SJSA1 (cell line): ENCODE measurements at places on chromosomes 5 and 9. TPM values are rescaled to one million over a fixed set of nuclear protein-coding genes. Genes with fewer than 3 reads are reported as not detected.

DNA sequence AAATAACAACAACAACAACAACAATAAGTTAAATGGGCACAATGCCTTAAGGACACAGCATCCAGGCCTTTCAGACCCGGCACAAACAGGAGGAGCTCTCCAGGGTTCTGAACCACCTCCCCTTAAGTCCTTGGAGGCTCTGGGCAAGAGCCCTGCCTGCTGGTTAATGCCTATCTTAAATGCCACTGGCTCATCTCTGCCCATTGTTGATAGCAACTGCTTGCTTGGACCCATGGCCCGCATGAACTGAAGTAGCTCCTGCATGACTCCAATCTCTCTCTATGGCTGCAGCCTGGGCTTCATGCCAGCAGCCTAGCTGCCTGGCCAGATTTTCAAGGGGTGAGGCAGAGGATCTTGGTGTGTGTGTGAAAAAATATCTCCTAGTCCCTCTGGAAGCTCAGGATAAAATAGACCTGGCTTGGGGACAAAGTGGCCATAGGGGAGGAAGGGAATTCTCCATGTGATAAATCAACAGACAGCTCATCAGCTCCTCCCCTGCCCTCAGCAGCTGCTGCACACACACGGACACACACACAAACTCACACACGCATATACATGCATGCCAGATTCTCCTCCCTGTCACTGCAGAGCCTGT, 27.4 kb downstream of the FAM219A start:
- no peaks in the 10 kb centered on the region for H3K4me1 ChIP-seq
- no peaks in the 10 kb centered on the region for H3K27me3 ChIP-seq
- DNase-seq: no peak
- no peaks in the 10 kb centered on the region for H3K36me3 ChIP-seq

The LCN9 gene
- not detected in 2 replicates for total RNA-seq

DNA sequence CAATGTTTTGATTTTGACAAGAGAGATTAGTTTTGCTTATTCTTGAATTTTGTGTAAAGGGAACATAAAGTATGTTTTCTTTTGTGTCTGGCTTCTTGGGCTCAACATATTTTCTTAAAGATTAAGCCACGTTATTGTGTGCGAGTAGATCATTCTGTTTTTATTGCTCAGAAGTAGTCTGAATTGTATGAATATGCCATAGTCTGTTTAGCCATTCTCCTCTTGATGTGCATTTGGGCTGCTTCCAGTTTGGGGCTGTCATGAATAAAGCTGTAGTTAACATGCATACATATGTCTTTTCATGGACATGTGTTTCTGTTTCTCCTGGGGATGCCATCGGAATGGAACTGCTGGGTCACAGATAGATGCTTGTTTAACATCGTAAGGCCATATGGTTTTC, 198.9 kb downstream of the FANCC start:
- no peaks in the 10 kb centered on the region; the same call in 1 of the 2 replicates for H3K36me3 ChIP-seq
- no peak for DNase-seq
- H3K27me3 ChIP-seq: no peaks in the 10 kb centered on the region
- H3K4me1 ChIP-seq: peaks cover 24% of the 10 kb centered on the region

GRCh38 chr9:77592476-77592875, 55.6 kb downstream of the GNA14 start:
- H3K27ac ChIP-seq: no peak overlapping the region
- H3K4me3 ChIP-seq: no peak overlapping the region
- DNase-seq: no peak
- no peaks in the 10 kb centered on the region for H3K27me3 ChIP-seq

- no peak for DNase-seq
- no peaks in the 10 kb centered on the region for H3K27me3 ChIP-seq
- H3K4me3 ChIP-seq: no peak overlapping the region
- H3K4me1 ChIP-seq: peaks cover 48% of the 10 kb centered on the region
- H3K36me3 ChIP-seq: no peaks in the 10 kb centered on the region
Observed at GRCh38 chr5:9713959-9714586, 83.9 kb upstream of the TAS2R1 start.

The ANKRD34B gene
- total RNA-seq: not detected in 2 replicates

DNA sequence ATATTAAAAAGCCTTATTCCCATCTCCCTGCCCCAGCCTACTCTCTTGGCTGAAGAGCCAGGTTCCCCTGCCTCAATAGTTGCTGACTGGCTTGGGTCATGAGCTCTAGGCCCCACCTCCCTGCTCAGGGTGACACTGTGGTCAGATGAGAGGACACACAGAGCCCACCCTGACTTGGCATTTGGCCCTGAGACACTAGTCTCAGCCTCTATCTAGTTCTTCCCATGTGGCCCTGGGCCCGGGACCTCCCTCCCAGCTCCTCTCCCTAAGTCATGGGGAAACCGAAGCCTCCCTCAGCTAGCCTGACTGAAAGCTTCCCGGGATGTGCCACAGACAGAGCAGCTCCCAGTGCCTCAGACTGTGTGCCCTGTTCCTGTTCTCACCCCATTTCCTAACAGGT, 5.8 kb upstream of the MYOZ3 start:
- no peaks in the 10 kb centered on the region for H3K27me3 ChIP-seq
- no peak overlapping the region for H3K4me3 ChIP-seq
- no peak overlapping the region for H3K27ac ChIP-seq

- no peaks in the 10 kb centered on the region for H3K36me3 ChIP-seq
- no peaks in the 10 kb centered on the region for H3K27me3 ChIP-seq
- no peak overlapping the region for H3K27ac ChIP-seq
- H3K4me1 ChIP-seq: no peaks in the 10 kb centered on the region
- no peak overlapping the region for H3K4me3 ChIP-seq
Observed at GRCh38 chr5:28313953-28314352, 1275.6 kb upstream of the CDH9 start.

The ADAMTSL2 gene
- not detected in 2 replicates for total RNA-seq

The IRGM gene
- not detected in 2 replicates for total RNA-seq

The NR4A3 gene
- total RNA-seq: 0.24 TPM in 1 of 2 replicates, not detected in the other

The TMEM171 gene
- total RNA-seq: 4.5 and 8.4 TPM in 2 replicates

DNA sequence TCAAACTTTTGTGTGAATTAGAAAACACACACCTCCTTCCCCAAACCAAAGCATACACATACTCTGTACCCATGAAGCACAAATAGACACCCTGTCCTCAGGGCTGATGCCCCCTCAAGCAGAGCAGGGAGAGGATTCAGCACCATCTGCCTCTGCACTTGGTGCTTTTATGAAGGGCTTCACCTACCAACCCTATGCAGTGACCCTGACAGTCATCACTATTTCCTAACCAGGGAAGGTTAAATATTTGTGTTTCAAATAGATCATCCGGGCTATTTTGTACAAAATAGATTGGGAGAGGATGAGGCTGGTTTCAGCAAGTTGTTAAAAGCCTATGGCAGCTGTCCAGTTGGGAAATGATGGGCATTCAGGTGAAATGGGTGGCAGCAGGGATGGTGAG, 396.2 kb downstream of the ZSWIM6 start:
- no peaks in the 10 kb centered on the region for H3K36me3 ChIP-seq
- 0 out of 2 replicates have a peak, but pooled peaks cover 1% of the 10 kb centered on the region for H3K4me1 ChIP-seq
- H3K4me3 ChIP-seq: no peak overlapping the region
- no peak for DNase-seq
- no peak overlapping the region for H3K27ac ChIP-seq

DNA sequence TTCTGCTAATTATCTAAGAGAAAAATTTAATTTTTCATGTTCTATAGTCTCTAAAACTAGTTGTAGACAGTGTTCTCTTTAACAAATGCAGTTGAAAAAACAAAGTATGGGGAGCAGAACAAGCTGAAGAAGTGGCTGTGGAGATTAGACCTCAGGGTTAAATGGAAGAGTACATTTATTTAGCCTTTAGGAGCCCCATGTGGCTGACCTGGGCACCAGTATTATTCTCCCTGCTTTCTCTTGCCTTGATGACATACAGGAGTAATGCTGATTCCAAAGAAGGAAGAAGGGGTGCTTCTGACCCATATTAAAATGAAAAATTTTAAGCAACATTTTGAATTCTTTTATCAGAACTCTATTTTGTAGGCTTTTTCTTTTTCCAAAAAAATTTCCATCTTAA, 312.3 kb upstream of the RIOK2 start:
- no peaks in the 10 kb centered on the region for H3K4me1 ChIP-seq
- DNase-seq: no peak
- no peak overlapping the region for H3K4me3 ChIP-seq
- no peak overlapping the region for H3K27ac ChIP-seq

DNA sequence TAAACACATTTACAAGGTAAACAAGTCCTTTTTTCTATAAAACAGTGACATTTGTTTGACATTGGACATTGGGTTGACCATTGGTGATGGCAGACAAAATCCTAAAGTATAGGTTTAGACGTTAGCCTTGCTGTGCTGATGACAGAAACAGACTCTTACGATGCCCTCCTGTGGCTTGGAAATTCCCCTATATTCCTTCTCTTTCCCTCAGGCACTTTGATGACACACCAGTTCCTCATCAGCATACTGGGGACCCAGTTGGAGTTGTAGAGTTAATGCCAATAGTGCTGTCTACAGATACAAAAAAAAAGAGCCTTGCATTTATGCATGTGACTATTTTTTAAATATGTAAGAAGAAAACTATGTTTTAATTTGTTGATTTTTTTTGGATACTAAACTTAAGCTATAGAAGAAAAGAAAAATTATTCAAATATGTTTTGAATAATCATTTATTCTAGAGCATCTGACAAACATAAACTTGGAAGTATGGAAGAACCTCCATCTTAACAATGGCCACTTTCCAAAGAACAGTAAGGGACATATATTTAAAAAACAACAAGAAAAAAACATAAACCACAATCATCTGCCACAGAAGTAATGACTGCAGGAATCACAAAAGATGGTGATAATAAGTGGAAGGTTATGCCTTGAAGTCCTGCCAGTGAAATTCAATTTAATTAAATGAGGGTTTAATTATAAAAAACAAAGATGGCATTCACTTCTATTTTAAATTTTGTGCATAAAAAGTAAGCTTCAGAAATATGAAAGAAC, 75.6 kb upstream of the SNCAIP start:
- no peaks in the 10 kb centered on the region for H3K36me3 ChIP-seq
- no peak for DNase-seq
- H3K27me3 ChIP-seq: no peaks in the 10 kb centered on the region

GRCh38 chr5:107875833-107876232, 205.1 kb upstream of the EFNA5 start:
- no peaks in the 10 kb centered on the region for H3K27me3 ChIP-seq
- no peaks in the 10 kb centered on the region for H3K36me3 ChIP-seq
- DNase-seq: peak; percentile 59
- H3K4me1 ChIP-seq: peaks cover 22% of the 10 kb centered on the region
- H3K4me3 ChIP-seq: no peak overlapping the region

The ADAMTS2 gene
- total RNA-seq: 1.4 and 4.9 TPM in 2 replicates

DNA sequence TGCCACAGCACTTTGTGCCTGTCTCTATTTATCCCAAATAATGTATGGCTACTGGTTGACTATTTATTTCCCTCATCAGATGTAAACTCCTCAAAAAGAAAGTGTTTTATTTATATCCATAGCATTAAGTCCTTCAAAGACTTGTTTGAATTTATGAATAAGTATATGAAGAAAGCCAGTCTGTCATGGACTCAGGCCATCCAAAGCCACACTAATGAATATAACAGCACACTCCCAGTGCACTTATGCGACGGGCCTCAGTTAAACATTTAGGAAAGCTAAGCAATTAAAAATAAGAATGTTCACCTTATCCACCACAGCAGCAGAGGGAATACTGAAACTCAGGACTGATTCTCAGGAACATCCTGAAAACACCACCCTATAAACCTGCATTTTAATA, 77.5 kb downstream of the DENND1A start:
- no peak overlapping the region for H3K4me3 ChIP-seq
- no peaks in the 10 kb centered on the region for H3K36me3 ChIP-seq
- DNase-seq: no peak
- no peak overlapping the region for H3K27ac ChIP-seq

GRCh38 chr9:6575324-6576034, 70.0 kb downstream of the GLDC start:
- no peaks in the 10 kb centered on the region for H3K36me3 ChIP-seq
- no peak overlapping the region for H3K27ac ChIP-seq
- no peaks in the 10 kb centered on the region for H3K27me3 ChIP-seq
- no peak overlapping the region for H3K4me3 ChIP-seq
- no peaks in the 10 kb centered on the region for H3K4me1 ChIP-seq

DNA sequence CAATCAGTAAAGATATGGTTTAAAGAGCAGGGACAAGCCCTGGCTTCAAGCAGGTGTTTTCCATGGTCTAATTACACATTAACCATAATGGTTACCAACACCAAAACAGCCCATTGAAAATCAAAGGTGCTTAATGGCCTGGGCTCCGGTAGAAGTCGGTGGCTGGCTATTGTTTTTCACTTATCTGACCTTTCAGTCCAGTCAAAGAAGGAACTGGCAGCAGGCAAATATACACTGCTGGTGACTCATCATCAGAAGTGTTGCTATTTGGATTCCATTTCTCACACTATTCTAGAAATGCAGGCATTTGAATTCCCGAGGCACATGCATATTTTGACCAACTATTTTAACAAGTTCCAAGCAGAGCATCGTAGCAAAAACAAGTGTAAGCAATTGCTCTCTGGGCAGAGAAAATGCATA, 26.3 kb upstream of the GABRP start:
- no peak overlapping the region for H3K27ac ChIP-seq
- DNase-seq: peak; percentile 60
- H3K4me3 ChIP-seq: no peak overlapping the region
- H3K4me1 ChIP-seq: peaks cover 15% of the 10 kb centered on the region

GRCh38 chr5:135705941-135706466, 127.2 kb upstream of the CXCL14 start:
- no peak overlapping the region for H3K4me3 ChIP-seq
- no peaks in the 10 kb centered on the region for H3K36me3 ChIP-seq
- no peaks in the 10 kb centered on the region for H3K27me3 ChIP-seq
- H3K27ac ChIP-seq: no peak overlapping the region
- no peak for DNase-seq

DNA sequence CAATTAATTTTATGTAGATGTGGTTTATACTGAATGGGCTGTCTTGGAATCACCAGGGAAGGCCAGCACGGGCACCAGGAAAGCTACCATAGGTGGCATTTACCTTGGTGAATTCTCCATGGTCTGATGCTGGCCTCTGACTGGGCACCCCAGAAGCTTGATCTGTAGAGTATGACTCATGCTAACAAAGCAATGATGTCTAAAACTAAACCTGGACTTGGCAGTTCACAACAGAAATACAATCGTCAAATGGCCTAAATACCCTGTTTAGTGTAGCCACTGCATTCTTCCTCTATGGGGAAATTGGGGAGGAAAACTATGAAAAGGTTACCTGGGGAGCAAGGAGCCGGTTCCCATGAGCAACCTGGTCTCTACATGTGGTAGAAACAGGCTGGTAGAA, 98.0 kb downstream of the ATPSCKMT start:
- no peak overlapping the region for H3K27ac ChIP-seq
- no peak overlapping the region for H3K4me3 ChIP-seq
- no peak for DNase-seq
- no peaks in the 10 kb centered on the region for H3K36me3 ChIP-seq
- H3K27me3 ChIP-seq: no peaks in the 10 kb centered on the region
